Activated CD8-positive, alpha-beta T cell treated with anti-CD3 and anti-CD28 coated beads for 36 hours (primary cell): ENCODE measurements at places on chromosomes 3 and 15. TPM values are rescaled to one million over a fixed set of nuclear protein-coding genes. Genes with fewer than 3 reads are reported as not detected.

GRCh38 chr3:36210840-36211651 lies 169.3 kb upstream of the STAC start:
- H3K36me3 ChIP-seq: no peaks in the 10 kb centered on the region
- no peak overlapping the region for H3K27ac ChIP-seq
- no peak overlapping the region for H3K4me3 ChIP-seq
- no peaks in the 10 kb centered on the region for H3K4me1 ChIP-seq

- peak overlapping the region; percentile 79 for H3K27ac ChIP-seq
- no peak overlapping the region for H3K4me3 ChIP-seq
- peaks cover 19% of the 10 kb centered on the region for H3K4me1 ChIP-seq
- DNase-seq: peak; percentile 45
- H3K36me3 ChIP-seq: no peaks in the 10 kb centered on the region
Measured at GRCh38 chr3:101171681-101172191, 148.6 kb downstream of the IMPG2 start.

GRCh38 chr3:114217266-114217665 lies 20.1 kb downstream of the ZNF80 start:
- no peaks in the 10 kb centered on the region for H3K27me3 ChIP-seq
- peaks cover 21% of the 10 kb centered on the region for H3K36me3 ChIP-seq
- H3K4me3 ChIP-seq: no peak overlapping the region
- peaks cover 50% of the 10 kb centered on the region for H3K4me1 ChIP-seq
- no peak for DNase-seq
- no peak overlapping the region for H3K27ac ChIP-seq

DNA sequence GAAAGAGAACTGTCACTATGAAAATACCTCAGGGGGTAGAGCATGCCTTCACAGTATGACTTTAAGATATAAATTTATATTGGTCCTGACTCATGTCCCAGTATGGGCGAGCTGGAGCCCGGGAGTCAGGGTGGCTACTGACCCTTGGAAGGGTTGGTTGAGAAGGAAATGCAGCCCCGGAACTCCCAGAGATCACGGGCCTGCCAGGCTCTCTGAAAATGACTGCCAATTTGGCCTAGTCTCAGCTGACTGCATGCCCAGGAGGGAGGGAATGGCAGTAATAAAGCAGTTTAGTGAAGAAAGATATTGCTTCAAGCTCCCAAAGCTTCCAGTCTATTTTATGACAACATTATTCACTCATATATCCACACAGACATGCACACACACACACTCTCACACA lies 299.0 kb downstream of the NR2F2 start:
- H3K27ac ChIP-seq: no peak overlapping the region
- H3K27me3 ChIP-seq: no peaks in the 10 kb centered on the region
- H3K4me1 ChIP-seq: no peaks in the 10 kb centered on the region
- no peak overlapping the region for H3K4me3 ChIP-seq
- H3K36me3 ChIP-seq: no peaks in the 10 kb centered on the region

DNA sequence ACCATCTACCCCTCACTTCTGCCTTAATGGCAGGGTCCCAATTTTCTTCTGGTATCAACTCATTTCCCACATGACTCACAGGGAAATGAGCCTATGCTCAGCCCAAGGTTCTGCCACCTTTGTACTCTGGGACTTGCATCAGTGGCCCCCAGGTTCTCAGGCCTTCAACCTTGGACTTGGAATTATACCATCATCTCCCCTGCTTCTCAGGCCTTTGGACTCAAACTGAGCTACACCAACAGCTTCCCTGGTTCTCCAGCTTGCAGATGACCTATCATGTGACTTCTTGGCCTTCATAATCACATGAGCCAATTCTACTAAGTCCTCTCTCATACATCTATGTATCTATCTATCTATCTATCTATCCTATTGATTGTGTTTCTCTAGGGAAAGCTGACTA lies 149.5 kb downstream of the PLCH1 start:
- H3K4me3 ChIP-seq: no peak overlapping the region
- peaks cover 1% of the 10 kb centered on the region for H3K27me3 ChIP-seq
- no peaks in the 10 kb centered on the region for H3K36me3 ChIP-seq
- DNase-seq: no peak
- H3K4me1 ChIP-seq: no peaks in the 10 kb centered on the region
- no peak overlapping the region for H3K27ac ChIP-seq

DNA sequence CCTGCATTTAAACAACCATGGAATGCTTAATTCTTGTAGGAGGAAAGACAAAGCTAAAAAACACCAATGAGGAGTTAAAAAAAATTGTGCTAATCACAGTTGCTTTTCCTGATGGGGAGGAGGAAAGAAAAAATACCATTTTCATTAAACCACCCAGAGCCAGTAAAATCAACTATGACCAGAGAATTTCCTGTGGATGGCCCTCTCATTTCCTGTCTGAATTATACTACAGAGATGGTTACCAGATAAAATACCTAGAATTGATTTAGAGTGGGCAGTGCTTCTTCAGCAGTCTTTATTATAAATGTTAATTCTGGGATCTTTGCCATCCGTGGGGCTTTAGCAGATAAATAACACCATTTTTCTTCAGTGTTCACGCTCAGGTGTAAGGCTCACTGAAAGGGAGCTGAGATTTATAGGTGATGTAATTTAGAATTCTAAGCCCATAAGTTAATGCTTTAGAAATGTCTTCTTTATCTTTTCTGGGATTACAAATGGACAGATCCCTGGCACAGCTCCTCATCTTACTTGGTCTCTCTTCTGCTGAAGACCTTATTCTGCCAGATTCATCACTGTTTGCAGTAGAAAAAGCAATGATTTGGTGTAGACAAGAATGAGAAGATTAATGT lies 37.9 kb downstream of the RETNLB start:
- H3K36me3 ChIP-seq: no peaks in the 10 kb centered on the region
- peaks cover 2% of the 10 kb centered on the region for H3K4me1 ChIP-seq
- no peak for DNase-seq
- H3K27me3 ChIP-seq: no peaks in the 10 kb centered on the region
- H3K4me3 ChIP-seq: no peak overlapping the region

GRCh38 chr15:42083605-42083908 lies 10.8 kb downstream of the PLA2G4D start:
- H3K4me3 ChIP-seq: no peak overlapping the region
- H3K27ac ChIP-seq: no peak overlapping the region
- H3K4me1 ChIP-seq: peaks cover 3% of the 10 kb centered on the region
- H3K27me3 ChIP-seq: peaks cover 7% of the 10 kb centered on the region

DNA sequence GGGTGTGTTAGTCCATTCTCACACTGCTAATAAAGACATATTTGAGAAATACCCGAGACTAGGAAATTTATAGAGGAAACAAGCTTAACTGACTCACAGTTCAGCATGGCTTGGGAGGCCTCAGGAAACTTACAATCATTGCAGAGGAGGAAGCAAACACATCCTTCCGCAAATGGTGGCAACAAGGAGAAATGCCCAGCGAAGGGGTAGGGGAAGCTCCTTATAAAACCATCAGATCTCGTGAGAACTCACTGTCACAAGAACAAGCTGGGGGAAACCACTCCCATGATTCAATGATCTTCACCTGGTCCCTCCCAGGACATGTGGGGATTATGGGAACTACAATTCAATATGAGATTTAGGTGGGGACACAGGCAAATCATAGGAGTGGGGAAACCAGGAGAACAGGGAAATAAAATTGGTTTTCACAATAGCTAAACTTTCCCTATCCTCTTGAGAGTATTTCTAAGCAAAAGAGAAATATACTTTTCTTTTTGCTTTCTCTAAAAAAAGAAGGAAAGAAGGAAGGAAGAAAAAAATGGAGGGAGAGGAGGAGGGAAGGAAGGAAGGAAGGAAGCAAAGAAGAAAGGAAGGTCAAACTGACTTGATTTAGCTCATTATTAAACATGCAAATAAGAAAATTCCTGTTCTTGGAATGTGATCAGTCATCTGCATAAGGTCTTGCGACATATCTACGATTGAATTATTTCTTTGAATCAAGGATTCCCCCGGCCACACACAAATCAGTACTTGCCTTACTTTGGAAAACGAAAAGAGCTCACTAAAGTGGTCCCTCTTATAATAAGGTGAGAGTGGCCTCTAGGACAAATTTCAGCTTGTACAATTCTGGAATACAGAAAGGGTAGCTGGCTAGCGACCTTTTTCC lies 75.2 kb downstream of the LIPC start:
- peaks cover 19% of the 10 kb centered on the region for H3K4me1 ChIP-seq
- no peaks in the 10 kb centered on the region for H3K27me3 ChIP-seq
- H3K27ac ChIP-seq: no peak overlapping the region
- no peak for DNase-seq

- no peak overlapping the region for H3K27ac ChIP-seq
- H3K4me1 ChIP-seq: no peaks in the 10 kb centered on the region
- no peaks in the 10 kb centered on the region for H3K27me3 ChIP-seq
- no peak overlapping the region for H3K4me3 ChIP-seq
- no peak for DNase-seq
Measured at GRCh38 chr3:162586591-162586990, 1090.0 kb downstream of the OTOL1 start.

GRCh38 chr3:111882194-111882593 lies 23.1 kb downstream of the PHLDB2 start:
- H3K27me3 ChIP-seq: no peaks in the 10 kb centered on the region
- peaks cover 3% of the 10 kb centered on the region for H3K4me1 ChIP-seq
- no peak overlapping the region for H3K4me3 ChIP-seq

DNA sequence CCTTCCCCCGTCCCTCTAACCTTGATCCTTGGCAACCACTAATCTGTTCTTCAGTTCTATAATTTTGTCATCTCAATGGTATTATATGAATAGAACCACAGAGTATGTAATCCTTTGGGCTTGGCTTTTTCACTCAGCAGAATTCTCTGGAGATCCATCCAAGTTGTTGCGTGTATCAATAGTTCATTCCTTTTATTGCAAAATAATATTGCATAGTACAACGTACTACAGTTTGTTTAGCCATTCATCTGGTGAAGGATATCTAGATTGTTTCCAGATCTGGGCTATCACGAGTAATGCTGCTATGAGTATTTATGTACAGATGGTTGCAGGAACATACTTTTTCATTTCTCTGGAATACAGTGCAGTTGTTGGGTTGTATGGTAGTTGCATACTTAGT lies 76.2 kb downstream of the PLXNA1 start:
- H3K4me3 ChIP-seq: no peak overlapping the region
- no peaks in the 10 kb centered on the region for H3K4me1 ChIP-seq
- no peaks in the 10 kb centered on the region for H3K36me3 ChIP-seq

DNA sequence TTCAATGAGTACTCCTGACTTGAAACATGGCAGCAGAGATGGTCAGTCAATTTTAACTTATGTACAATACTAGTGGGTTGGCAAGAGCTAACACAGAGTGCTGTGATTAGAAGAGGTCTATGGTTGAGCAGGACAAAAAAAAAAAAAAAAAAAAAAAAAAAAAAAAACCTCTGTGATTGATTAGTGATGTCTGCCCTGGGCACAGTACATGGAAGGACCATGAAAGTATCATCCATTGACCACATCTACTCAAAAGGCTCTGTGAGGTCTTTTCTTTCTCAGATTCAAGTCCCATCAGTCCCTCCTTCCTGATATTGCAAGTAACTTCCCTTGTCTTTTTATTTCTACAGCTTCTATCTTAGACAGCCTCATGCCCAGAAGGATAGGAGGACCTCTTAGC lies 59.6 kb downstream of the NTRK3 start:
- H3K27me3 ChIP-seq: peaks cover 4% of the 10 kb centered on the region
- no peaks in the 10 kb centered on the region for H3K36me3 ChIP-seq
- H3K4me3 ChIP-seq: no peak overlapping the region
- H3K27ac ChIP-seq: no peak overlapping the region
- no peak for DNase-seq

GRCh38 chr3:169954142-169954756 lies 12.4 kb upstream of the SEC62 start:
- peaks cover 3% of the 10 kb centered on the region for H3K4me1 ChIP-seq
- H3K4me3 ChIP-seq: no peak overlapping the region
- H3K27ac ChIP-seq: no peak overlapping the region
- H3K36me3 ChIP-seq: no peaks in the 10 kb centered on the region

- peaks cover 2% of the 10 kb centered on the region for H3K36me3 ChIP-seq
- no peaks in the 10 kb centered on the region for H3K27me3 ChIP-seq
- peaks cover 44% of the 10 kb centered on the region for H3K4me1 ChIP-seq
- H3K27ac ChIP-seq: peak overlapping the region; percentile 57
- no peak overlapping the region for H3K4me3 ChIP-seq
Measured at GRCh38 chr3:13066834-13067233, 6.4 kb downstream of the IQSEC1 start.

Gene CPA3
- total RNA-seq: not detected

Gene PRR23C
- not detected for total RNA-seq

Gene PLS1
- total RNA-seq: 4.7 TPM

Gene PTH1R
- not detected for total RNA-seq

Gene GPR176
- total RNA-seq: 0.16 TPM

Gene GOLGA6D
- total RNA-seq: not detected

Gene CLCN2
- total RNA-seq: 4.2 TPM

Gene PLAAT1
- not detected for total RNA-seq

Gene SLC22A14
- total RNA-seq: not detected

Gene ATP8B4
- 5.8 TPM for total RNA-seq

Gene SLC30A4
- total RNA-seq: 2.0 TPM

Gene NPAP1
- not detected for total RNA-seq

Gene C2CD4A
- 0.67 TPM for total RNA-seq
